ENCODE measurements at places on chromosomes 5 and 9.

GRCh38 chr5:73031839-73032238 lies 76.0 kb downstream of the FCHO2 start:
- no peak for DNase-seq

- DNase-seq = no peak
These were observed 148.1 kb downstream of the PARP8 start for GRCh38 chr5:50814556-50814955.

DNA sequence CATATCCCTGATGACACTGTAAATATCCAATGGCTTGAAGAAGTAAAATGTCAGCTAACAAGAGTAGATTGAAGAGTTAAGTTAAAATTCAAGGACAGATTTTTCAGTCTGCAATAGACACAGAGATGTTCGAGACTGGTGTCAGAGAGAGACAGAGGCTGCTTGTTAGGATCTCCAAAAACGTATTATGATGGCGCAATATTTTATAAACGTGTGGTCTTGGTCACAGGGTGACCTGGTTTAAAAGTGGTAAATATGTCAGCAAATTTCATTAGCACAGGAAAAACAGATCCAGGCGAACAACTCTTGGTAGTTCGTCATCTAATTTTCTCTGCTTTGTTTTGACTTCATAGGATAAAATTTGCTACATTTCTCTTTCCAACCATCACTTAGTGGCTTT lies 317.4 kb downstream of the MCTP1 start:
- DNase-seq = no peak

- DNase-seq = no peak
These were observed 144.6 kb downstream of the MELK start for GRCh38 chr9:36717276-36717675.

DNA sequence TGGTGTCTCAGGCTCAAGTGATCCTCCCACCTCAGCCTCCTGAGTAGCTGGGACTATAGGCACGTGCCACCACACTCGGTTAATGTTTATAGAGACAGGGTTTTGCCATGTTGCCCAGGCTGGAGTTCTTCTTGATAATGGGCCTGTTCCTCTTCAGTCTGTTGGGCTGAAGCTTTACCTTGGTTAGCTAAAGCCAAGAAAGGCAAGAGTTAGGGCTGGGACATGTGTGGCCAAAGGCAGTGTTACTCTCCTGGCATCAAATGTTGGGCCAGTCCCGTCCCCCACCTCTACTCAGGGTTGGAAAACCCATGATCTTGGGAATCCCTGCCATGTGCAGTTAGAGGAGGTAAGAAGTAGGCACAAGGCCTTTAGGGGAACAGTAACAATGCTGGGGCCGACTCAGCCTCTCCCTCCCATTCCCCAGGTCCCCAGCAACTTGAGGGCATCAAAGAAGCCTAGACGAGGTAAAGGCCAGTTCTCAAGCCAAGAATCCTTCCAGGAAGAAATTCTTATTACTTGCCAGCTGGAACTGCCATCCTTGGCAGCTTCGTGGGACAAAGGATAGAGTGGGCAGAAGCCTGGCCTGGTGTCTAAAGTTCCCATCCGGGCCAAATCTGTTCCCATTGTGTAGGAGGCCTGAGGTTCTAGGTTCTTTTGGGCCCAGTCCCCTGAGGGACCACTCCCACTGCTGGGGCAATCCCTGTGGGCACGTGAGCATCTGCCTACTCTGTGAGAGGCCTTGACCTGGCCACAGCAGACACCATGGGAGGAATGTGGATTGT lies 4.5 kb downstream of the EGR1 start:
- peak; percentile 81 for DNase-seq

DNA sequence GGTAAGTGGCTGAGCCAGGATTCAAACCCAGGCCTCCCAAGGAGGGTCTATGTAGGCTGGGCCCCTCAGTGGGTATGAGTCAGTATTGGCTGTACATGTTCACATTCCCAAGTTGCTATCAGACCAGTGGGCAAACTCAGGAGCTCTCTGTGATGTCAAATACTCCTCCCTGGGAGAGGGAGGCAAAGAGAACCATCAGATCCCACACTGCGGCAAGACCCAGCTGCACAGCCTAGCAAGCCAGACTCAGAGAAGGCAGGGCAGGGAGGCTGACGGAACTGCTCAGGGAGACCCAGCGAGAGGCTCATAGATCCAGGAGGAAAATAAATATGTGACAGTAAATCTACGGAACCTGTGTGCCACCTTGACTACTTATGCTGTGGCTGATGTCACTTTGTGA lies 42.6 kb upstream of the SAP30L start:
- no peak for DNase-seq

- no peak for DNase-seq
These were observed 48.5 kb downstream of the PLGRKT start for GRCh38 chr9:5389109-5389732.

GRCh38 chr5:159855476-159856191 lies 60.6 kb upstream of the ADRA1B start:
- DNase-seq = no peak

DNA sequence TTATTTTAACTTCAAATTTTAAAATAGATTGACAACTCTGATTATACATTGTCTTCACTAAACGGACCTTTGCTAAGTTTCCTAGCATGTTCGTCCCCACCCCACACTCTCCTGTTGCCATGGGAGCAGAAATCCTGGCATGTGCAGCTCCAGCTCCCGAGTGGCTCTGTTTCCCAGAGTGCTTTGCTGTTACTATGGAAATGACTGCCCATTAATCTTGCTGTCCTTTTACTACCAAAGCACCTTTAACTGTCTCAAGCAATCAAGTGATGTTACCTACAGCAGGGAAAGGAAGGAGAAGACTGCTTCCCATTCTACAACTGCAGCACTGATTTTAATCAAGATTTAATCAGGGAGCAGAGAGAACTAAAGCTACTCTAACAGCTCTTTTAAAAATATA lies 212.0 kb upstream of the KIF2A start:
- no peak for DNase-seq

DNA sequence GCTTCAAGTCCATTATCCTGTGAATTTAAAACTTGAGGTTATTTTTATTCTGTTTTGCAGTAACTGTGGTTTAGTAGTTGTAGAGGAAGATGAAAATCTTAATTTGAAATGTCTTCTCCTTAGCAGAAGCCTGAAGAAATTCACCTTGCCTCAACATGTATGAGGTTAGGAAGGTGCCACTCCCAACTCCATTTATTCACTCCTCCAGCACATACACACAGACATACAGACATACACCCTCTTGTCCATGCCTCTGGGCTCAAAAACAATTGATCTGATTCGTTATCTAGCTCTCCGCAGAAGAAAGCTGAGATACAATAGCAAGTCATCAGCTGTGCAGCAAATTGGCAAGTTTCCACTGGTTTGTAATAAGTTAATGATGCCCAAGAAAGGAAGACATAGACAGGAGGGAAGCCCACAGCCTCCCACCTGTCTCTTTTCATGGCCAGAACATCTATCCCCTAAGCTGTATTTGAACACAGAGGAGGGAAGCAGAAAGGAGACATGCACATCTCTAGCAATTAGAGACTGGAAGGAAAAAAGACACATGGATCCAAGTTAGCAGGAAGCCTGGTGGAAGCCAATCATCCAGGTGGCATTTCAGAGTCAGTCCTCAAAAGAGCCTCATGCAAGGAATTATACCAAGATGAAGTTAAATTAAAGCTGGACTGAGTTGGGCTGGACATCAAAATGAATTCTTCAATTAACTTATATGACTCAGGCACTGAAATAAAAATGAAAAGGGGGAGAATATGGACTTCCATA lies 257.9 kb downstream of the ASTN2 start:
- no peak for DNase-seq

DNA sequence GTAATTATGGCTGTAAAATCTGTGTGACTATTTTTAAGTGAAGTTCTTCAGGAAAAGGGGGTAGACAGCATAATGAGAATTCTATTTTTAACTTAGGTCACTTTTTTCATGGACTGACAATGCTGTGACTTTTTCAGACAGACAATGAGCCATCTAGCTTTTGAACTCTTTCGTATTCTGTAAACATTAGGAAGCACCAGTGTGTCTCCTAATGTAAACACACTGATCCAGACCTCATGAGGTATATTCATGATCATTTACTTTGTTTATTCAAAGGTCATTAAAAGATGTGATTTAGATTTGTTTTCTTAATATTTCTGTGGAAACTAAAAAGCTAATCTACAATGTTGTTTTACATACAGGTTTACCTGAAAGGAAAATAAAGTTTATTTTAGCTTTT lies 352.6 kb downstream of the ADGRV1 start:
- DNase-seq = no peak

DNA sequence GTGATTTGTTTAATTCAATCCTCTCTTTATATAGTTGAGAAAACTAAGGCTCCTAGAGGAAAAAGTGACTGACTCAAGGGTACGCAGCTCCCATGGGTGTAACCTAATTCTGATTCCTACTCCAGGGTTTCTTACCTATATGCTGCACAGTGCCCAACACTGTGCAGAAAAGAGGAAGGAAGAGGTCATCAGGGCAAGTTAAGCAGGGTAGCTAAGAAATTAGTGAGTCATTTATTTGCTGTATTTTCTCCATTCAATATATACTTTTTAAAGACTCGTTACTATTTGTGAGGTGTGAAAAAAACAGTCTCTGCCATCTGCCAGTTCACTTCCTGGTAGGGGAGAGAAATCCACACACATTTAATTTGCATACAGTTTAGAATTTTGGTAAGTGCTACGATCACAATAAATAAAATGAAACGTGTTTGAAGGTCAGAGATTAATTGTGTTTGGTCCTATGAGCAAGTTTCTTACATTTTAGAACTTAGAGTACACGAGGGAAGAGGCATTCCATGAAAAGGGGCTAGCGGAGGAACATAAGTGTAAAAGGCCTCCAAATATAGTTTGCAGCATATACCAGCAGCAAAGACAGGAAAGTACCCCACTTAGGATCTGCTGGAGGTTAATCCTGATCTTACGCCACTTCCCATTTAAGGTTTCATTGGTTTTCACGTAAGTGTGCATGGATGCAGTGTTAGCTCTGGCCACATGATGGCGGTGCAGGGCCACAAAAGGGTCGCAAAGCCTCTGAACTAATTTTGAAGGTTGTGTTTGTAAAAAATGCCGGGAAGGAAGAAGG lies 59.9 kb upstream of the TLR4 start:
- peak; percentile 77 for DNase-seq

DNA sequence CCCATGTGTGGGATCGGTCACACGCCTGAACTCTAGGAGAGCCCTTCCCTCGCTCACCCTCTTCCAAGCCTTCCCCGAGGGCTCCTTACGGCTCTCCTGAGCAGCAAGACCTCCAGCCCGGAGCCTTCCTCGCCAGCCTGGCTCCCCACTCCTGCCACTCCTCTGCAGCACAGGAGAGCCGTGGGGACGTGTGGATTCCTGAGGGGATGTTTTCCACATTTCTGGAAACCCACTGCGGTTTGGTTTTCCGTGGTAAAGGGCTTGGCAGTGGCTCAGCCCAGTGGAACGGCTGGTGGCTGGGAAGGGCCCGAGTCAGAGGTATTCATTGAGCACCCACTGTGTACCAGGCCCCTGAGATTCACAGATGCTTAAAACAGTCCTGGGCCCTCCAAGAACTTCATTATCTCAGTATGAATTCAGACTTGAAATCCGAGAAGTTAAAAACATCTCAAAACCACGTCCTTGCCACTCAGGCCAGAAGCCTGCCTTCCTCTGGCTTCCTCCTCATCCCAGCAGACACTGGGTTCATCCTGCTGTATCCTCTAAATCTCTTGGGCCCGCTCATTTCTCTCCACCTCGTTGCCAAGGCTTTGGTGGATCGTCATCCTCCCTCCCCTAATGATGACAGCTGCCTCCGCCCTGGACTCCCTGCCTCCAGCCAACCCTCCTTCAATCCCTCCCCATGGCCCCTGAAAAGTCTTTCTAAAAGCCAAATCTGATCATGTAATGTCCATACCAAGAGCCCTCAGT lies 109.6 kb downstream of the FGF18 start:
- DNase-seq = no peak

GRCh38 chr5:53219610-53220009 lies 110.1 kb upstream of the MOCS2 start:
- no peak for DNase-seq

- DNase-seq = no peak
These were observed 36.2 kb downstream of the NEK6 start for GRCh38 chr9:124293718-124294506.

- no peak for DNase-seq
These were observed 128.1 kb downstream of the FBXO38 start for GRCh38 chr5:148511810-148512347.

GRCh38 chr5:39520232-39520572 lies 95.4 kb upstream of the DAB2 start:
- no peak for DNase-seq
